PC-3 (cell line): ENCODE measurements at places on chromosomes 11 and 22.

DNA sequence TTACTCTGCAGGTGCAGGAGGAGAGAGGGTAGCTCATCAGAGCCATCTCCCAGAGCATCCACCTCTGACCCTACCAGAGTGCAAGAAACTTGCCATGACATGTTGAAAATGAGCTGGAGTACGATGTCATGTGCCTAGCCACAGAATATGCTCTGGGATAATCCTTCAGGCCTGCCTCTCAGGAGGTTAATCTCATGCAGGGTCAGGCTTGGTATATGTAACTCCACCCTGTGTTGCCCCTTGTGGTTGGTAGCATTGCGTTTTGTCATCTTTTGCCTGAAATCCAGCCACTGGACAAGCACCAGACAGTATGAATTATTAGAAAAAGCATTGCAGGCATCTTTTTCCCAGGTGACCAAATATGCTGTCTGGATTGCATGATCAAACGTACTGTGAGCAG is 36.2 kb downstream of the CNTF start:
- DNase-seq = peak; percentile 31

DNA sequence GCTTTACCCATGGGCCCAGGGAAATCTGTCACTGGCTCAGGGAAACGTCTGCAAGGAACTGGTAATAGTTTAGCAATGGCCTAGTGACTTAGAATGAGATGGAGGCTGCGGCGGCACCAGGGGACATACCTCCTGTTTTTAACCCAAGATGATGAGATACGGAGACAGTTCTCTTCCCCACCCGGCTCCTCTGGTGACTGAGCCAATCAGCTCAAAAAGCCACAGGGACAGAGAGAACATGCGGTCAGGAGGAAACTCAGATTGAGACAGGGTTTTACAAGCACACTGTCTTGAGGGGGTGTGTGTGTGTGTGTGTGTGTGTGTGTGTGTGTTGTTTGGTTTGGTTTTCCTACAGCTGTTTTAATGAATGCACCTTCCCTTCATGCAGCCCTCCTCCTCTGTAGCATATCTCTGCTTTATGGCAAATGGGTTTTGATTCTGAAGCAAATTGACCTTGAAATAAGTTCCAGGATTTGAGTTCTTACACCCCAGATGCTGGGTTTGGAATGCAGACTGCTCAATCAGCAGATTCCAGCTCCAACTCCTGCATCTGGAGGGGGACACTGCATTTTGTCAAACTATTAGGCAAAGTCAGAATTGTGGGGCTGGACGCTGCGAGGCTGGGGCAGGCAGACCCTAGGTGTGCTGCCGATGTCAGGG is 246.2 kb downstream of the NTM start:
- no peak for DNase-seq

GRCh38 chr11:6006846-6007245 is at the start of gene OR56A4:
Gene OR56A4, minus strand, starts transcription at chr11:6006946. Its CDS starts 3,954 bp downstream, at chr11:6002992.
- no peak for DNase-seq

- DNase-seq = peak; percentile 81
Observed at GRCh38 chr11:131694526-131695424, 324.4 kb downstream of the NTM start.

DNA sequence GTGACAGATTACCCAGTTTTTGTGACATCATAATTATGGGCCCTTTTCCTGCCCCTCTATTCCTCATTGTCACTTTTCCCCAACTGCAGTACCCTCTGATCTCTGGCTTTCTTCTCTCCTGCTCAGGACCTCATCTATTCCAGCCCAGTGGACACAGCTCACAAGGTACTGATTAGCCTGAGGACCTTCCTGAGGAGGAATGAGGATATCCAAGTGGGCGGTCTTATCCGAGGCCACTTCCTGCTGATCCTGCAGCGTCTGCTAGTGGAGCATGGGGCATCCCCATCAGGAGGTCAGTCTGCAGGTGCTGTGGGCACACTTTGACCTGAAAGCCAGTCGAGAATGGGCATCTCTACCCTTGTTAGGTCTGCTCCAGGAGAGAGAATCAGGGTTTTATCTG is 24.5 kb upstream of the CCDC134 start:
- no peak for DNase-seq

GRCh38 chr11:103844327-103845215 is 191.9 kb upstream of the DDI1 start:
- DNase-seq = no peak

- no peak for DNase-seq
Observed at GRCh38 chr11:10496296-10496936, 41.4 kb downstream of the AMPD3 start.

GRCh38 chr22:30196141-30196879 is 50.2 kb downstream of the LIF start:
- peak; percentile 93 for DNase-seq

- no peak for DNase-seq
Observed at GRCh38 chr11:72243173-72244059, 560 bp downstream of the PHOX2A start.

- DNase-seq = no peak
Observed at GRCh38 chr11:15985127-15985859, 371.1 kb downstream of the SOX6 start.

GRCh38 chr11:71302534-71302909 is 50.1 kb upstream of the SHANK2 start:
- no peak for DNase-seq

GRCh38 chr11:41320238-41320637 is 139.2 kb downstream of the LRRC4C start:
- no peak for DNase-seq

DNA sequence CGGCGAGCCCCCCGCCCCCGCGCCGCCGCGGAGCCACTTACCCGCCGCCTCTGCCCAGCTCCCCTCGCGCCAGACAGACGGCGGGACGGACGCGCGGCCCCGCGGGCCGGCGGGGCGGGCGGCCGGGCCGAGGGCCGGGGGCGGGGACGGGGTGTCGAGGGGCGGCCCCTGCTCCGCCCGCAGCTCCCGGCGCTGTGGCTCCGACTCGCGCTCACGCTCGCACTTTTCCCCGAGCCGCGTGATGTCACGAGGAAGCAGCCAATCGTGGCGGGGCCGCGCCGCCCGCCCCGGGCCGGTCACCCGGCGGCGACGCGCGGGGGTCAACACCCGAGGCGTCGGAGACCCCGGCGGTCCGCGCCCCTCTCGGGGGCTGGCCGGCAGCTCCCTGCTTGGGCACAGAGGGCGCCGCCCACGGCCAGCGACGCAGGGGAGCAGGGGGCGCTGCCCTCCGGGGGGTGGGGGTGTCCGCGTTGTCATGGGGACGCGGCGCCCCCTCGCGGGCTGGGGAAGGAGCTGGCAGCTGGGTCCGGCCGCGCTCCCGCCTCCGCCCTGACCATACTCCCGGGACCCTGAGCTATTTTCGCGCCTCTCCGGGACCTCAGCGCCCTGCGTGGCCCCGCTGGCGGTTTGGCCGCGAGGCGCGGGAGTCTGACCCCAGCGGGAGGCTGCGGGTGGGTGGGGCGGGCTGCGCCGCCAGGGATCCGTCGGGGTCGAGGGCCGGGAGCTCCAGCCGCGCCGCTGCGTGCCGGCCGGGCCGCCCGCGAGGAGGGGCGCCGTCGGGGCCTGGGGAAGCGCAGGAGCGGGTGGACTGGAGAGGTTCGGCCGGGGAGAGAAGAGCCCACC is at the start of gene CHRM4:
Gene CHRM4, minus strand, starts transcription at position 199 of the 843 bp plus-strand sequence. CDS start 5,219 bp downstream, outside the sequence.
- DNase-seq = no peak

DNA sequence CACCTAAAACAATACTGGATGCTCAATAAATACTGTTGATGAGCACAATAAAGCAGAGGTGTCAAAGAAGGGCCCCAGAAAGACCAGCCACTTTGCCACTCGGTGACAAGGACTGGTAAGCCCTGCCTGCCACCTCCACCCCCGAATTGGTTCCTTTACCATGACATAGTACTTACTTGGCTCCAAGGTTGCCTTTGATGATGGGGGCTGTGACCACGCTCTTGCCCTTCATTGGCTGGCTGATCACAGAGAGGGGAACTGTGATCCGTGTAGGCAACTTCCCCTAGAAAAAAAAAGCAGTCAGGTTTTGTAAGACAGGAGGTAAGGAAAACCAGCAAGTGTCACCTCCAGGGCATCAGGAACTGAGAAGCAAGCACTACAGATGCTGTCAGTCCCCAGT is 29.7 kb downstream of the NFRKB start:
- no peak for DNase-seq

DNA sequence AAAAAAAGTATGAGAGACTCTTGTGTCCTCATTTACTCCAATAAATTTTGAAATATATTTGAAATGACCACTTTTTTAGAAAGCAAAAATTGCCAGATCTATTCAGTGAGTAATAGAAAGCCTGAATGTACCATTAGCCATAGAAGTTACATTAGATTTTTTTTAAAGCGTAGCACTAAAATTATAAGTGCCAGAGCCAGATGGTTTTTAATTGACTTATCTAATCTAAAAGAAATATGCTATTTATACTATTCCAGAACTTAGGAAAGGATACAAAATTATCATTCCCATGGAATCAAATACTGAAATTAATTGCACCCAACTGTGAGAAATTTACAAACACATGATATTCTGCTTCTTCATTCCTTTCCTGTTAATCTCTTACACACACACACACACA is 64.4 kb upstream of the SLC17A6 start:
- DNase-seq = no peak

DNA sequence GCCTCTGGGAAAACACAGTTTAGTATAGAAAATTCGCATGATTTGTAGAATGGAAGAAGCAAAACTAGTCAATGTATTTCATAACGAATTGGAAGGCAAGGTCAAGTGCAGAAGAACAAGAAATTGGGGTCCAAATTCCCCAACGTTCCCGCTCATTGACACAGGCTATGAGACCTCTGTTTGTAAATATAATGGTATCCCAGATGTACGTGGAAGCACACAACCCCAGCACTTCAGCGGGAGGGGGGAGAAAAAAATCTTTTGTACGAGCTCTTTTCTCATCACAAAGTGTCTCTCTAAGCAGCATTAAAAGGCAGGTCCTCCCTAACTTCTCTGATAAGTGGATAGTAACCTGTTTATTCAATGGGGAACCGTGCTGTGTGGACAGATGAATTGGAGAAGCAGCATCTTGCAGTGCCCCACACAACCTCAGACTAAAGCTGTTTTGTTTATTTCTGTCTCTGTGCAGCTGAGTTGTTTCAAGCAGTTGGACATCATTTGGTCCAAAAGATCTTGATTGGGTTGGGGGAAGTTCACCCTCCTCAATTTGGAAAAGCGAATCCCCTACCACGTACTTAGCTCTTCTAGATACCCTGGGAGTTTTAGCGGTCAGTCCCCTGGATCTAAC is 1.1 kb upstream of the GAB2 start:
- no peak for DNase-seq

DNA sequence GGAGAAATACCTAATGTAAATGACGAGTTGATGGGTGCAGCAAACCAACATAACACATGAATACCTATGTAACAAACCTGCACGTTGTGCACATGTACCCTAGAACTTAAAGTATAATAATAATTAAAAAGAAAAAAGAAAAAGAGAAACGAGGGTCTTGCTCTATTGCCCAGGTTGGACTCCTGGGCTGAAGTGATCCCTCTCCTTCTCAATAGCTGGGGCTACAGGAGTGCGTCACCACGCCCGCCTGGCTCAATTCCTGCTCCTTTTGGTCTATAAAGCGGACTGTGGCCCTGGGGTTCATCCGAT is 521 bp upstream of the PTS start:
- no peak for DNase-seq

GRCh38 chr11:94017446-94017845 is 3.7 kb upstream of the HEPHL1 start:
- DNase-seq = peak; percentile 97

GRCh38 chr22:22878801-22879674 is 8.6 kb upstream of the IGLL5 start:
- DNase-seq = peak; percentile 3

- no peak for DNase-seq
Observed at GRCh38 chr22:46971764-46972125, 209.3 kb downstream of the TBC1D22A start.

DNA sequence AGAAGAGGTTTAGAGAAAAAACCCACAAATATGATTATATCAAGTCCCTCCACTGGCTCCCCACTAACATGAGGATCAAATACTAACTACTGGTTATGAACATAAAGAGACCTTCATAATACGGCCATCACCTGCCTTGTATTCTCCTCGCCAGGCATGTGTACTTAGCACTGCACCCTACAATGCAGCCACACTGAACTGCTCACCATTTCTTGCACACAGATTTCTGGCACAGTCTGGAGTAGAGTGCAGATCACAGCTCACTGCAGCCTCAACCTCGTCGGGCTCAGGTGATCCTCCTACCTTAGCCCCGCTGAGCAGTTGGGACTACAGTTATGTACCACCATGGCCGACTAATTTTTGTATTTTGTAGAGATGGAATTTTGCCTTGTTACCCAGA is 13.1 kb downstream of the OSBP start:
- no peak for DNase-seq

DNA sequence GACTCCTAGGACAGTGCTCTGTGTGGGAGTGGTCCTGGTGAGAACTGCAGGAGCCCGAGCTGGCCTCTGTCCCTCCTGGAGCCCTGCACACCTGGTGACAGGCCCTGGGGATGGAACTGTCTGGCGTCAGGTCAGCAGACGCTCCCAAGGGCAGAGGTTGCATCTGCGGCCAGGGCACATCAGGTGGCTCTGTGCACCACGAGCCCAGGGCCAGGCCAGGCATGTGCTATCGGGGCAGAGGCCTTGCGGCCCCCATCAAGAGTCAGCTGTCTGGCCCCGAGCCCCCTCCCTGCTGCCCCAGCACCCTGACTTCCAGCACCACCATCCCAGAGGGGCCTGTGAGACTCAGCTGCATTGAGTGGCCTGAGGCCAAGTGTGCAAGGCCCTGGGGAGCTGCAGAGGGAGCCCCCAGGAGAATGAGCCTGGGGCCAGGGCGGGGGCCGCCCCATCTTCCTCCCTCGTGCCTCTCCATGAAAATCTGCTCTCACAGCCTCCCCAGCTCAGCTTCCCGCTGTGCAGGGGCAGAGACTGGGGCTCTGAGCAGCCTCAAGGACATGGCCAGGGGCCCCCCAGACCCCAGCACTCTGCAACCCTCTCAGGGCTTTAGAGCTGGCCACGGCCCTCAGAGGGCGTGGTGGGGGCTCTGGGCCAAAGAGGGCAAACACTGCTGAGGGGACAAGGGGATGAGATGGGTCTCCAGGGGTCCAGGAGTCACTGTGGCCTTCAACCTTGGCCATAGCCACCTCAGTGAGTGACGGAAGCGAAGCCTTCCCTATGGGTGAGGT is 56.4 kb downstream of the RTL6 start:
- DNase-seq = no peak

- DNase-seq = no peak
Observed at GRCh38 chr11:15212876-15213275, 98.2 kb downstream of the INSC start.

GRCh38 chr11:63999349-64000025 is 13.2 kb downstream of the OTUB1 start:
- peak; percentile 85 for DNase-seq
